ENCODE measurements at places on chromosomes 2 and 18.
A peak's percentile ranks its signal among the peaks of the same experiment; 100 is the strongest.

- no peak for DNase-seq
Observed at GRCh38 chr2:239523954-239524330, 123.1 kb upstream of the HDAC4 start.

DNA sequence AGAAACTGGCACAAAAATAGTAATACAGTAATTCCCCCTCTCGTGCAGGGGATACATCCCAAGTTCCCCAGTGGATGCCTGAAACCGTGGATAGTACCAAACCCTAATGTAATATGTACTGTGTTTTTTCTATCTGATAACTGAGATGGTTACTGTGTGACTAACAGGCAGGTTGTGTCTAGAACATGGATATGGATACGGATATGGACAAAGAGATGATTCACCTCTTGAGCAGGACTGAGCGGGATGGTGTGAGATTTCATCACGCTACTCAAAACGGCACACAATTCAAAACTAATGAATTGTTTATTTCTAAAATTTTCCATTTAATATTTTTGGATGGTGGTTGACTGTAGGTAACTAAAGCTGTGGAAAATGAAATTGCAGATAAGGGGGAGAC is 3.4 kb downstream of the MBD1 start:
- DNase-seq, result no peak

DNA sequence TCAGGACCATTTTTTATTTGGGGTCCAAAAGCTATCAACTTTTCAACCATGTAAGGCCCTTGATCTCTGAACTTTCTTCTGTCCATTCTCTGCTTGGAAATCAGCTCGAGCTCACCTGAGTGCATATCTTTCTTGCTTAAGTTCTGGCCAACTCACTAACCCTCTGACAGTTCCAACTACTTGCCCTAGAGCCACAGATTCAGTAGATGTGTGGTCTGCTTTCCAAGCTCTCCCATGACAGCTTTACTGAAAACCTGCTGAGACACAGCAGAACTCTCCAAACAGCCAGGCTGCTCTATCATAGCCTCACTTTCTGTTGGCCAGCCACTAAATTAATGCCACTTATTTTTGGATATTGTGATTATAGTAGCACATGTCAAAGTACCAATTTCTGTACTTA is 21.2 kb upstream of the IKZF2 start:
- DNase-seq, result no peak

- DNase-seq, result no peak
Observed at GRCh38 chr2:109269706-109270504, 140.9 kb downstream of the SH3RF3 start.

DNA sequence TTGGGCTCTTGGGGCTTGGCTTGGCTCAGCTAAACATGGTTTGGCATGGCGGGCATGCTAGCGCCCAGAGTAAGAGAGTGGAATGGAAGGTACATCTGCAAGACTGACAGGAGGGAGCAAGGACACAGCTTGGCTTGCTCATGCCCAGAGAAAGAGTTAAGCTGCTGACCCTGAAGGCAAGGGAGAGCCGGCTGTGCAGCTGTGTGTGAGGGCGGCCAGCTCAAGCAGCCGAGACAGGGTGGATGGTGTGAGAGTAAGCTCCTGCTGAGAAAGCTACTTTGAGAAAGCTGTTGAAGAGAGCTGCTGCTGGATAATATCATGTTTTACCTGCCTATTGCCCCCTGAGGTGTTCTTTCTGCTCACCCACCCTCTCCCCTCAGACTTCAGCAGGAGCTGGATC is 135.6 kb downstream of the CCBE1 start:
- DNase-seq, result no peak

- no peak for DNase-seq
Observed at GRCh38 chr18:39421276-39421675, 1855.7 kb upstream of the CELF4 start.

DNA sequence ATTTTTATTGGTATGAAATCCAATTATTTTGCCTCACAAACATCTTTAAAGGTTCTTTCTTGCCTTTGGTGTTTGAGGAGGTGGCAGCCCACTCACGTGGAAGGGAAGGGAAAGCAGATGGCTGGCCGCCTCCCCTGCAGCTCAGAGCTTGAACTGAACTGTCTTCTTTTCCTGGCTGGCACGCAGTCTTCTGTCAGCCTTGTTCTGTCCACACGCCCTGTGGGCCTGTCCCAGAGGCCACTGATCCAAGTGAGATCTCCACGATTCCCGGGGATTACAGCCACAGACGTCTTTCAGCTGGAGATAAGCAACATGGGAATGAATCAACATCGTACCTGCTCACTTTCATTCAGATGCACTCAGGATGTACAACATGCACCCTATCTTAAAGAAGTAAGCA is 73.3 kb downstream of the TMEM18 start:
- DNase-seq, result no peak

DNA sequence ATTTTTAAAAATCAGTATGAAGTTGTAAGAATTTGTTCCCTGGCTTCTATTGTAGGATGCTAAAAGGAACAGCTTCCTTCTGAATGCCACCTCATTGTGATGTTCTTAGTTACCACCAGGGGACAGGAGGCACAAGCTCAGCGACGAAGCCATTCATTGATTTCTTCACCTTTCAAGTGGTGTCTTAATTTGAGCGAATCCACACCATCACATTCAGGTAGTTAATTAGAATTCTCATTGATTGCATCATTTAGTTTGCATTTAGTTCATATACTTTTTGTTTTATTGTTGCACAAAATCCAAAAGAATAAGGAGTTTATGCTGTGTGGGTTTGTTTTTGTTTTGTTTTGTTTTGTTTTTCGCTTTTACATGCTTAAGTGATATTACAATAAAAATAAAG is 23.1 kb downstream of the CYP27C1 start:
- peak; percentile 78 for DNase-seq

GRCh38 chr2:39902103-39902502 is 123.0 kb upstream of the THUMPD2 start:
- no peak for DNase-seq
